Neural crest cell (in vitro differentiated cells): ENCODE measurements at places on chromosomes 1 and 21.

DNA sequence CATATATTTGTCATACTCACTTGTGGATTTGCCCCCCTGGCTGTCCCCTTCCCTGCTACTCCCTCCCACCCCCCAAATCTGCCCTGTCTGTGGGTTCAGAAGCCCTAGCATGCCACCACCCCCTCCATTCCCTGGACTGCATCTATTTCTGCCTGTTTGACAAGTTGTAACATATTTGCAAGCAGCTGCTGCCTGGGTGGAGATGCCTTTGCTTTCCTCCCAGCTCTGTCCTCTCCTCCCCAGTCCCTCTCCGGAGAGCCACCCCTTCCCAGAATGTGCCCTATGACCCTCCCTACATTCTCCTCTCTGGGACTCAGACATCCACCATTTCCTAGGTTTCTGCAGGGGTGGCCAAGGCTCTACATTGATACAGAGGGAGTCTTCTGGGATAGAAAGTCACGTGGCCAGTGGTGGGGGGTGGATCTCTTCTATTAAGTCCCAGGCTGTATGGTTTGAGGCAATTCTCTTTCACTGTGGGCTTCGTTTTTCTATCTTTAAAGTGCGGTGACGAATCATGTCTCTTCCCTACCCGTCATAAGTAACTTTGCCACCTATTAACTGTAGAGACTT lies 6.0 kb upstream of the MYOG start:
- peaks cover 17% of the 10 kb centered on the region for H3K27me3 ChIP-seq
- no peak overlapping the region for H3K4me3 ChIP-seq
- H3K36me3 ChIP-seq: peaks cover 4% of the 10 kb centered on the region

GRCh38 chr1:34822202-34822601 lies 29.4 kb downstream of the GJA4 start:
- H3K27ac ChIP-seq: no peak overlapping the region
- DNase-seq: no peak
- H3K27me3 ChIP-seq: no peaks in the 10 kb centered on the region
- no peaks in the 10 kb centered on the region for H3K36me3 ChIP-seq
- no peak overlapping the region for H3K4me3 ChIP-seq
- peaks cover 21% of the 10 kb centered on the region for H3K4me1 ChIP-seq

- H3K4me3 ChIP-seq: no peak overlapping the region
- no peak for DNase-seq
- no peaks in the 10 kb centered on the region for H3K27me3 ChIP-seq
- H3K36me3 ChIP-seq: no peaks in the 10 kb centered on the region
- H3K27ac ChIP-seq: no peak overlapping the region
These were observed 11.7 kb upstream of the FGR start for GRCh38 chr1:27646676-27647075.

DNA sequence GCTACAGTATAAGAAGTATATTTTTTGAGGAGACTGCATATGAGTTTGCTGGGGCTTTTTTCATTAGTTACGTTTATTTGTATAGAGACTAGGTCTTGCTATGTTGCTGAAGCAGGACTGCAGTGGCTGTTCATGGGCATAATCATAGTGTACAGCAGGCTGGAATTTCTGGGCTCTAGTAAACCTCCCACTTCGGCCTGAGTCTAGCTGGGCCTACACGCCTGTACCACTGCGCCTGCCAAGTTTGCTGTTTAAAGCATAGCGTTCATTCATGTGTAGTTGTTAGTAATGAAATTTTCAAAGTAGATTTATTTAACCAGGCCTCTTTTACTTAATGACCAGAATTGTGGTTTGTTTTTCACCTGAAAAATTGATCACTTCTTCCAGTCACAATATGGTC lies 33.8 kb downstream of the HS2ST1 start:
- no peak overlapping the region for H3K4me3 ChIP-seq
- H3K27ac ChIP-seq: no peak overlapping the region
- H3K27me3 ChIP-seq: no peaks in the 10 kb centered on the region
- no peaks in the 10 kb centered on the region for H3K36me3 ChIP-seq

DNA sequence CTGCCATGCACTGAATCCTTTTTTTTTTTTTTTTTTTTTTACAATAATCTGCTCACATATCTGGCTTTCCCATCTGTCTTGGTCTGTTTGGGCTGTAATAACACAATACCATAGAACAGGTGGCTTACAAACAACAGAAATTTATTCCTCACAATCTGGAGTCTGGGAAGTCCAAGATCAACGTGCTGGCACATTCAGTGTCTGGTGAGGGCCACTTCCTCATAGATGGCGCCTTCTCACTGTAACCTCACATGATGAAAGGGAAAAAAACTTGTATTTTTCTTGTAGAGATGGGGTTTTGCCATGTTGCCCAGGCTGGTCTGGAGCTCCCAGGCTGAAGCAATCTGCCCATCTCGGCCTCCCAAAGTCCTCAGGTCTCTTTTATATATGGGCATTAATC lies 13.0 kb upstream of the PARP1 start:
- no peak overlapping the region for H3K4me3 ChIP-seq
- H3K27me3 ChIP-seq: no peaks in the 10 kb centered on the region
- H3K27ac ChIP-seq: no peak overlapping the region
- no peak for DNase-seq

DNA sequence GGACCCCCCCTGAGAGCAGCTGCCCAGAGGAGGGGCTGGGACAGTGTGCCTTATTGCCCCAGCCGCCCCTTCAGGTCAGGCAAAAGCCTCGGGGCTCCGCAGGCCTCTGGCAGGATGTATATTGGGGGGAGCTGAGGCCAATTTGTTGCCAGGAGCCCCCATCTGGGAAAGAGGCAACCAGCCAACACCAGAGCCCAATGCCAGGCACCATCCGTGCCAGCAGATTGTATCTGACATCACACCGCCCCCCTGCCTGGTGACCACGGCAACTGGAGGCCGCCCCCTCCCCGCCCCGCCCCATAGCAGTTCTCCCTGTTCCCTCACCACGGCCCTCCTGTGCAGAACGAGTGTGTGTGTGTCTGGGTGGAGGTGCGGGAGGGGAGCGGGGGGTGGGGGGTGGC lies 3.6 kb upstream of the PLEKHG5 start:
- no peak overlapping the region for H3K27ac ChIP-seq
- no peaks in the 10 kb centered on the region for H3K36me3 ChIP-seq
- H3K27me3 ChIP-seq: peaks cover 3% of the 10 kb centered on the region
- DNase-seq: no peak
- peak overlapping the region; percentile 64 for H3K4me3 ChIP-seq

GRCh38 chr1:171515299-171515698 lies 30.0 kb downstream of the PRRC2C start:
- no peak for DNase-seq
- no peak overlapping the region for H3K27ac ChIP-seq
- no peak overlapping the region for H3K4me3 ChIP-seq
- peaks cover 13% of the 10 kb centered on the region for H3K36me3 ChIP-seq
- no peaks in the 10 kb centered on the region for H3K4me1 ChIP-seq

GRCh38 chr1:241215203-241215602 lies 141.8 kb downstream of the RGS7 start:
- no peak overlapping the region for H3K4me3 ChIP-seq
- H3K27me3 ChIP-seq: peaks cover 2% of the 10 kb centered on the region
- H3K27ac ChIP-seq: no peak overlapping the region
- no peaks in the 10 kb centered on the region for H3K4me1 ChIP-seq

DNA sequence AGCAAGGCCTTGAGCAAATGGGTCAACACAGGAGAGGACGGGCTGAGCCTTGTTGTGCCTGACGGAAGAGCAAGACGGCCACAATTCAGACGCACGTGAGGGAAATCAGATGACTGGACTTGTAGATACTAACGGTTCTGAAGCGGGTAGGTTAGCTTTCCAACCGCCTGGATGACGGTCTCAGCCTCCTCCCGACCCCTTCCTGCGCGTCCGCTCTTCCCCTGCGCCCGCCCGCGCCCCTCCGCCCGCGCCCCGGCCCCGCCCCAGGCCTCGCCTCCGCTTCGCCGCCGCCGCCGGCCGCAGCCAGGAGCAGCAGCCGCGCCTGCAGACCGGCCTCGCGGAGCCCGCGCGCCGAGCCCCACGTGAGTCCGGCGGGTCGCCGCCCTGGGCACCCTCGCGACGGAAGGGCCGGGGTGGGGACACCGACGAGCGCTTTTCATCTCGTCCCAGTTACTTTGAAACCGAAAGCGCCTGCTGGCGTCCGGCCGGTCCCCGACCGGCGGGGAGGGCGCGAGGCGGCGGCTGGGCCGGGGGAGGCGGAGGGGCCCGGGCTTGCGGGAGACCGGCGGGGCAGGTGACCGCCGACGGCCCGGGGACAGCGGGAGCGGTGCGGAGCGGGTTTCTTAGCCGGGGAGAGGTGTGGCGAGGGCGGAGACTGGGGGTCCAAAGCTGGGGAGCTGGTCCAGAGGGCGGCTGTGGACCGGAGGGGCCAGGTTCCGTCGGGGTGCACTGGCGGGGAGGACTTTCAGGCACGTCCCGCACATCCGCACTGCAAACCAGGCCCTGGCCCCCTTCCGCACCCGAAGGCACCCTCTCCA lies at the start of gene TRAF5:
Gene TRAF5, plus strand, starts transcription at position 306 of the 818 bp plus-strand sequence. CDS start 26,407 bp downstream, outside the sequence.
- H3K27ac ChIP-seq: peak within 1 kb of the TSS; percentile 82
- peaks cover 31% of the 10 kb centered on the region for H3K4me1 ChIP-seq
- H3K4me3 ChIP-seq: peak within 1 kb of the TSS; percentile 90
- H3K27me3 ChIP-seq: peaks cover 25% of the 10 kb centered on the region
- peak; percentile 57 for DNase-seq

- H3K27ac ChIP-seq: peak overlapping the region; percentile 29
- DNase-seq: no peak
- H3K4me1 ChIP-seq: peaks cover 62% of the 10 kb centered on the region
These were observed 9.7 kb downstream of the MAPKAPK2 start for GRCh38 chr1:206694171-206695124.

DNA sequence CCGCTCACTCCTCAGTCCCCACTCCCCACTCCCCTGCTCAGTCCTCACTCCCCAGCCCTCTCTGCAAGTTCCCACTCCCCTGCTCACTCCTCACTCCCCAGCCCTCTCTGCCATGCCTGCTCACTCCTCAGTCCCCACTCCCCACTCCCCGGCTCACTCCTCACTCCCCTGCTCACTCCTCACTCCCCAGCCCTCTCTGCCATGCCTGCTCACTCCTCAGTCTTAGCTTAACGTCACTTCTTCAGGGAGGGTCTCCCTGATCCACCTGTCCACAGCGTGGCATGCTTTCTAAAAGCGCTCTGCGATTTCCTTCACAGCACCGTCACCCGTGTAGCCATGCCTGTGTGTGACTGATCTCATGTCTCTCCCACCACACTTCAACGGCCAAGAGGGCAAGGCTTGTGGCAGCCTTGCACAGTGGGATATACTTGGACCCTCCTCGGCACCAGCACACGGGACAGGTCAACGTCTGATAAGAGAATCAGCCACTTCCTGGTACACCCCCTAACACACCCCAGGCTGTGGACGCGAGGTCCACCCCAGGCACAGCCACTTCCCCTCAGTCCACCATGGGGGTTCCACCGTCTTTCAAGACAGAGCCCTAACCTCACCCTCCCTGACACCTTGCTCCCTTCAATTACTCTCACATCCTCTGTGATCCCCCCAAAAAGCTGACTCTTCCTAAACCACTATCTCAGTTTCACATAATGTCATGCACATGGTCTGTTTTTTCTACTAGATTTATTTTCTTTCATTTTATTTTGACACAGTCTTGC lies 14.0 kb downstream of the PRDM15 start:
- H3K4me1 ChIP-seq: peaks cover 24% of the 10 kb centered on the region
- no peaks in the 10 kb centered on the region for H3K36me3 ChIP-seq

GRCh38 chr1:109152196-109152595 lies 38.3 kb downstream of the ELAPOR1 start:
- H3K27ac ChIP-seq: no peak overlapping the region
- no peaks in the 10 kb centered on the region for H3K36me3 ChIP-seq
- DNase-seq: no peak
- peaks cover 39% of the 10 kb centered on the region for H3K4me1 ChIP-seq
- no peaks in the 10 kb centered on the region for H3K27me3 ChIP-seq
- H3K4me3 ChIP-seq: no peak overlapping the region

DNA sequence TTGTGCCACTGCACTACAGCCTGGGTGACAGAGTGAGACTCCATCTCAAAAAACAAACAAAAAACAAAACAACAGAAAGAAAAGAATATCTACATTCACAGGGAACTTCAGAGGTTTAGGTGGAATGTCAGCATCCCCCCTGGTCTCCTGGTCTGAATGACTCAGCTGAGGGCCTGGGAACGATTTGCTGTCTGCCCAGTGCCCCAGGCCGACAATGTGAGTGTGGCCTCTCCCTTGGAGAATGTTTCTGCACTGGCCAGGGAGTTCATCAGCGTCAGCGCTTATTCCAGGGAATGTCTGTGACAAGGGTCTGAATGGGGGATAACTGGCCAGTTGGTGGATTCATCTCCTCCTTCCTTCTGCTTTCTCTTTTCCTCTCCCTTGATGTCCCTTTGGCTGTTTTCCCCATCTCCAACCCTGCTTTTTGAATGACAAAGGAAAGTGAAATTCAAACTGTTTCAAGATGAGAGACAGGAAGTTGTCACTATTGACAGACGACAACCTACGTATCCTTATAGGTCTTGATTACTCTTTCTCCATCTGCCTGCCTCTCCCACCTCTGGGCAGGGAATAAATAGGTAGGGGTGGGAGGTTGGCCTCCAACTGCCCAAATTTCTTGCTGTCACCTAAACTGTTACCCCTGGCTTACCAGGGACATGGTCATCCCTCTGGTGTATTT lies 213.1 kb downstream of the HHAT start:
- peak overlapping the region; percentile 95 for H3K27ac ChIP-seq
- no peak overlapping the region for H3K4me3 ChIP-seq
- DNase-seq: no peak
- no peaks in the 10 kb centered on the region for H3K36me3 ChIP-seq
- H3K27me3 ChIP-seq: no peaks in the 10 kb centered on the region
- peaks cover 6% of the 10 kb centered on the region for H3K4me1 ChIP-seq

DNA sequence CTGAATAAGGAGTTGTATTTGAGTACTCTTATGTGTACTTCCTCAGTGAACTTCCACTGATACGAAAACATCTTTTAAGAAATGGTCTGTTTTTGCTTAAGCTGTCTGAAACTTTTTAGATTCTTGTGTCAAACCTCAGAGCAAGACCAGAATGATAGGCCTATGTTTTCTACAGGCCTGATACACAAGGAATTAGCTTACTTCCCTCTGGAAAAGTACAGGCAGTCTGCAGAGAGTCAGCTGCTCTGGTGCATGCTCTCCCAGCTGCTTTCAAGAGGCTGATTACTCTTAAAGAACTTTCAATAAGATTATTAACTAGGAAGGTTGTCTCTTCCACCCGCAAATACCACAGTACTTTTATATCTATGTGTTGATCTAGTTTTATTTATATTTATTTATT lies 9.5 kb downstream of the SNX27 start:
- H3K36me3 ChIP-seq: no peaks in the 10 kb centered on the region
- no peak overlapping the region for H3K27ac ChIP-seq
- no peak overlapping the region for H3K4me3 ChIP-seq

- H3K4me1 ChIP-seq: peaks cover 10% of the 10 kb centered on the region
- H3K36me3 ChIP-seq: no peaks in the 10 kb centered on the region
- H3K4me3 ChIP-seq: no peak overlapping the region
- DNase-seq: no peak
- no peak overlapping the region for H3K27ac ChIP-seq
These were observed 15.8 kb upstream of the TNFRSF8 start for GRCh38 chr1:12047120-12047876.

- H3K27me3 ChIP-seq: no peaks in the 10 kb centered on the region
- no peak overlapping the region for H3K27ac ChIP-seq
- H3K4me1 ChIP-seq: no peaks in the 10 kb centered on the region
- no peaks in the 10 kb centered on the region for H3K36me3 ChIP-seq
These were observed 131.4 kb upstream of the USP24 start for GRCh38 chr1:55346586-55346985.
